ENCODE measurements at places on chromosomes 12 and 14.

- DNase-seq = no peak
These were observed 97.0 kb downstream of the CMKLR1 start for GRCh38 chr12:108241986-108242703.

- no peak for DNase-seq
These were observed 17.6 kb downstream of the MMAB start for GRCh38 chr12:109555431-109556315.

GRCh38 chr14:35506927-35507326 is 27.0 kb upstream of the INSM2 start:
- DNase-seq = no peak

DNA sequence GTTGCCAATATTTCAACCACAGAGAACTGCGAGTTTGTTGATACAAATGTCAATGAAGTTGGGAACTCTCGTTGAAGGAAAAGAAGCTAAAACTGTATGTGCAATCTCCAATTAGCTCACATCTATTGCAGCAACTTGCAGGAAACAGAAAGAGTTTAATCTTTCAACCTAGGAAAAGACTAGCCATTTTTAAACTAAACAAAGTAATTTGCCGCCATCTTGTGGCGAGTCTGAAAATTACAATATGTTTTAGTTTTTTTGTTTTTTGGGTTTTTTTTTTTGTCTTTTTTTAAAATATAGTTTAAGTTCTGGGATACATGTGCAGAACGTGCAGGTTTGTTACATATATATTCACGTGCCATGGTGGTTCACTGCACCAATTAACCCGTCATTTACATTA is 131.2 kb upstream of the FOXG1 start:
- no peak for DNase-seq

DNA sequence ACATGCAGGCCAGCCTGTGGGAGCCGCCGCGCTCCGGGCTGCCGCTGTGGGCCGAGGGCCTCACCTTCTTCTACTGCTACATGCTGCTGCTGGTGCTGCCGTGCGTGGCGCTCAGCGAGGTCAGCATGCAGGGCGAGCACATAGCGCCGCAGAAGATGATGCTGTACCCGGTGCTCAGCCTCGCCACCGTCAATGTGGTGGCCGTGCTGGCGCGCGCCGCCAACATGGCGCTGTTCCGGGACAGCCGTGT is 2.9 kb downstream of the TMEM121 start:
- DNase-seq = no peak

DNA sequence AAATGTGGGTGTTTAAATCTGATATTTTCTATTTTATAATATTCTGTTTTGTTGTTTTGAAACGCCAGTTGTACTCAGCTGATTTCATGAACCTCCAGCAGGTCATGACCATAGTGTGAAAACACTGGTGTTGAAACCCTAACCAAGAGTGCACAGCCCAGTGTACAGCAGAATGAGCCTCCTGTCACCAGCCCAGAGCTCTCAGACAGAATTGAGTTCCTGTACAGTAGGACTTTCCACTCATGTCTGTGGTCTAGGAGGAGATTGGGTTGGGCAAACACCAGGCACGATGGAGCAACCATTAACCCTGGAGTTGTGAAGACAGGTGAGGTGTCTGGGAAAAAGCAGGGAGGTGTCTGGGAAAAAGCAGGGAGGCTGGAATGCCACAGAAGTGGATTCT is 908.8 kb downstream of the VRK1 start:
- no peak for DNase-seq

DNA sequence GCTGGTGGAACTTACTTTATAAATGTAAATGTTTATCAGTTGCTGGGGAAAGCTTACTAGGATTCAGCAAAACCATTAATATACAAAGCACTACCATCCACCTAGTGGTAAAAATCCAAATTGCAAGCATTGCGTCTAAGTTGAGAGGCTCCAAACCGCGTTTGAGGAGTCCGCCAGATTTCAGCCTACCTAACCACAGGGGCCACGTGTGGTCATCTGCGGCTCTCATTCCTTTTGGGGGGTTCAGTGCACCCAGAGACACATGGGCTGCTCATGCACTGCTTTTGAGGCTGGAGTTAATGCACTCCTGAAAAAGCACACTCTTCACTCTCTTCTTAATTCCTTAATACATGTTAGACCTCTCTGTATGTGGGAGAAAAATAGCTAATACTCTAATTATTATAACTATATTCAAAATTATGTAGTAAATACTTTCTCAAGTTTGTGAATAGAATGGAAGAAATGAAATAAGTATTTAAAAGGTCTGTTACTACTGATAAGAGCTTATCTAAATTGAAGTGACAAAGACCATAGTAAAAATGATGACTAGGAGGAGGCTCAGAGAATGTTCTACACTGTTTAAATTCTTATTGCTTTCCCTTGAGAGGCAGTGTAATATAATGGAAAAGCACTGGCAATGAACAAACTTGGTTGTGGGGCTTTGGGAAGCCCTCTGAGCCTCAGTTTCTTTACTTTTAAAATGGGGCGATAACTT is 41.4 kb upstream of the MANSC4 start:
- peak; percentile 11 for DNase-seq

GRCh38 chr12:31321897-31322228 is 4.1 kb downstream of the SINHCAF start:
- DNase-seq = no peak

- no peak for DNase-seq
These were observed 579.1 kb downstream of the PRKD1 start for GRCh38 chr14:29348504-29348903.

GRCh38 chr12:12126551-12126950 is 55.8 kb downstream of the BCL2L14 start:
- no peak for DNase-seq

- DNase-seq = no peak
These were observed 904.6 kb upstream of the FBXO33 start for GRCh38 chr14:40336846-40337245.

- no peak for DNase-seq
These were observed 91.9 kb downstream of the BBS10 start for GRCh38 chr12:76256321-76256720.

- peak; percentile 97 for DNase-seq
These were observed at the start of gene GLIPR1L2 for GRCh38 chr12:75390899-75391538. GLIPR1L2 (plus strand) TSS chr12:75391089; CDS start chr12:75391117, 28 bp downstream.

DNA sequence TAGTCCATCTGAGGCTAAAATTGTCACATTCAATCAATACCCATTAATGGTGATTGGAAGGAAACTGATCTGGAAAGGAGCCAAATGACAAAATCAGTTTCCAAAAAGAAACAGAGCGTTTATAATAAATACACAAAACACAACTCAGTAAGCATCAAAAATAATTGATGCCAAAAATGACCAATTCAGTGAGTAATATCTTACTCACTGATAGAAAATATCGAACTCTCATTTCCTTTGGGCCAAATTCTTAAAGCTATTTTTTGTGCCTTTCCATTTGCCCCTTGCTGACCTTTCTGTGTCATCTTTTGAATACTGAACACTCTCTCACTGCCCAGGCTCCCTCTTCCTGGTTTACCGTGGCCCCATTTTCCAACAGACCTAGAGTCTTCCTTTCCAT is 22.5 kb upstream of the ATP2B1 start:
- DNase-seq = no peak

GRCh38 chr12:98644433-98644711 is 216 bp downstream of the IKBIP start:
- DNase-seq = no peak

DNA sequence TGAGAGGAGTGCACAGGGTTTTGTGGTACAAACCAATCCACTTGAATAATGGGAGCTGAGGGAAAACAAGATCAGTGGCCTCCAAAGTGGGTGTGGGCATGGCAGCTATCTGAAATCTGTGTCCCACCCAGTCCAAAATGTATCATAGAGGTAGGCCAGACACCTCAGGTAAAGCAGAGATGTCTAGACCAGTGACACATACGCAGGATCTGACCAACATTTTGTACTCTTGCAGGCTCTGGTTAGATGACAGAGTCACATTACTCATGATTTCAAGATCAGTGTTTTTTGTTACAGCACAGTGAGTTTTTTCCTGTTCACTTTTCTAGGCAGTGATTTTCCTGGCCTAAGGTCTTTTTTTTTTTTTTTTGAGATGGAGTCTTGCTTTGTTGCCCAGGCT is 211.8 kb downstream of the PCNX1 start:
- DNase-seq = no peak

GRCh38 chr12:88752183-88752582 is 171.9 kb upstream of the KITLG start:
- no peak for DNase-seq

GRCh38 chr12:56333197-56333678 is 562 bp downstream of the PAN2 start:
- no peak for DNase-seq

- DNase-seq = no peak
These were observed 19.4 kb downstream of the PPP1R36 start for GRCh38 chr14:64569138-64569631.

DNA sequence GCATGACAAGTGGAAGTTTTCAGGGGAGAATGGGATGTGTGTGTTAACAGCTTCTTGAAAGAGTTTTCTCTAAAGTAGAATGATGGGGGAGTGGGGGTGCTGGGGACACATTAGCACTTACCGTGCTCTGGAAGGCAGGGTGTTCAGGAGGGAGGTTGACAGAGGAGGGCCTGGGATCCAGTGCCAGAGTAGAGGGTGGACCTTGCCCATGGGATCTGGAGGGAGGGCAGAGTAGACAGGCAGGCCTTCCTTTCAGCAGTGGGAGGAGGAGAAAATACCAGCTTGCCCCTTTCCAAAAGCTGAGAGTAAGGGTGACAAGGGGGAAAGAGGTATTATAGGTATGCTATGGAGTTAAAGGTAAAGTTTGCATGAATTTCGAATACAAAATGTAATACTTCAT is 40.1 kb downstream of the TRAF3 start:
- DNase-seq = no peak

DNA sequence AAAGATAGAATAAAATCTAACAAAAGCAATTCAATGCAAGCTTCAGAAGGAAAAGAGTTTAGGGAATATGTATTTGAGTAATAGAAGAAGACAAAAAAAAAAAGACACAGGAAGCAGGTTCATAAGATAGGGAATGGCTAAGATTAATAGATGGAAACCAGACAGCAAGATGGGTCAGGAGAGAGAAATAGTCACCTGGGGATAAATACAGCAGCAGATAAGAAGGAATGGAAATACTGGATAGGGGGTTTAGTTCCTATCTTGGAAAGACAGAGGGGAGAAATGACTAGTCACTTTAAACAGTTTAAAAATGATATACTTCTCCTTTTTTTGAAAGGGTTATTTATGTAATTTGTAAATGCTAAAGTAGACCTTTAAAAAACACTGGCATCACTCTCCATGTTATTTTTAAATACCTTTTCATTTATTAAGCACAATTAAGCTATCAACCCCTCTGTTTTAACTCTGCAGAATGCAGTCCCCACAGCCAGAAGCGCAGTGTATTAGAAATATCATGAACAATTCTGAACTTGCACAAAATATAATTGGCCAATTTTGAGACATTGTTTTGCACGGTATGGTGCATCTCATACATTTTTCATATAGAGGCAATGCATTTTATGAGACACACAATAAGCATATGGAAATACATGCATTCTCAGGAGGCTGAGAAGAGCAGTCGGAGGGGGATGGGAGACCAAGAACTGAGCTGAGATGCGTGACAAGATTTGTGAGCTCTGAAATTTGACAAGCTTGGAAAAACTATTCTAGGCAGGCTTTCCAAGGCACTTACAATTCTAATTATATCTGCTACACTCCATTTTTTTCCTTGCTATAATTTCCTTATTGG is 303.4 kb upstream of the PRICKLE1 start:
- no peak for DNase-seq

GRCh38 chr12:98532687-98533304 is 17.4 kb downstream of the TMPO start:
- DNase-seq = no peak

DNA sequence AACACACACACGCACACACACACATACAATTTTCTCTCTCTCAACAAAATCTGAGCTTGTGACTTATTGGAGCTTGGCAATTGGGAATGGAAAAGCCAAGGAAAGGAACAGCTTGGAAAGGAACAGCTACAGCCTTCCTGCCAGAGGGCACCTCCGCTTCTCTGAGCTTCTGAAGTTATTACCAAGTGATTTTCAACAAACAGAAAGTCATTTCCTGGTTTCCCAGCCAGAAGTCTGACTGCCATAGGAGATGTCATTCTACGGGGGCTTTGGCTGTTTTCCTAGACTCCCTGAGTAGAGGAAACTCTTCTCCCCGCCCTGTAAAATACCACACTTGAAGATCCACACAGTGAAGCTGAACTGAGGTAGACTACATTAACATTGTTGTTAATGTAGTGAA is 198.3 kb downstream of the CFAP54 start:
- no peak for DNase-seq

- DNase-seq = no peak
These were observed 41.3 kb upstream of the C12orf71 start for GRCh38 chr12:27123642-27124041.

DNA sequence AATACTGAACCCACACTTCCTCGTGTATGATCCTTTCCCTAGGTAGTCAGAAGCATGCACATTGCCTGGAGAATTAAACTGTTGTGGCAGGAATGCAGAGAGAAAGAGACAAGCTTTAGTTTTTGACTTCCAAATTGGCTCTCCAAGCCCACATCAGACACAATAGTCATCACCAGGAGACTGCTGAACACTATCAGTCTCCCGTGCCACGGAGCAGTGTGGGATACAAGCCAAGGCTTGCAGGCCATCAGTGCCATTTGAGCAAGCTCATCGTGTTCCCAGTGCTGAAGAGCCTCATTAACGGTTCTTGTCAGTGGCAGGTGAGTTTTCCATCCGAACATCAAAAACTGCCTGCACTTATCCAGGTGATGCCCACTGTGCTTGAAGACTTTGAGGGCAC is 410.8 kb downstream of the NAV3 start:
- DNase-seq = peak; percentile 71

GRCh38 chr12:51171884-51172514 is 936 bp downstream of the TFCP2 start:
- no peak for DNase-seq

- DNase-seq = no peak
These were observed 472.0 kb downstream of the TMTC2 start for GRCh38 chr12:83158613-83159207.

DNA sequence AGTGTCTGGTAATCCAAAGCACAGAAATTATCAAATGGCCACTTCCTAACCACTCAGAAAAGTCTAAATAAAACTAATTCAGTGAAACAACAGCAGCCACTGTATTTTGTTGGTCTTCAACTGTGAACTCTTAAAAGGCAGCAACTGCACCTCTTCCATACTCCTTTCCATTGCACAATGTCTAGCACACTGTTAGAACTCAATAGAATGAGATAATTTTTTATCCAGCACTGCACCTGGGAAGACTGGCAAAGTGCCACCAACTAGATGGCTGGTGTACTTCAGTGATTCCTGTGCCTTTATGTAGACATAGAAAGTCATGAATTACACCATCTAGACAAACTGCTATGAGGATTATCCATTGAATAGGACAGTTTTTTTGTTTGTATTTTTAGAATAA is 26.2 kb downstream of the LGR5 start:
- no peak for DNase-seq

- DNase-seq = no peak
These were observed 1.6 kb downstream of the ATP6V1D start for GRCh38 chr14:67357969-67358354.

GRCh38 chr12:89238593-89238992 is 113.7 kb downstream of the DUSP6 start:
- DNase-seq = no peak

Measured in NCI-H510A (cell line).